Stimulated activated CD4-positive, alpha-beta T cell treated with anti-CD3 and anti-CD28 coated beads, Interleukin-1b, Interleukin-23, amount 100 ng/mL, for 4 hours (primary cell): ENCODE measurements at places on chromosomes 7 and 10.

DNA sequence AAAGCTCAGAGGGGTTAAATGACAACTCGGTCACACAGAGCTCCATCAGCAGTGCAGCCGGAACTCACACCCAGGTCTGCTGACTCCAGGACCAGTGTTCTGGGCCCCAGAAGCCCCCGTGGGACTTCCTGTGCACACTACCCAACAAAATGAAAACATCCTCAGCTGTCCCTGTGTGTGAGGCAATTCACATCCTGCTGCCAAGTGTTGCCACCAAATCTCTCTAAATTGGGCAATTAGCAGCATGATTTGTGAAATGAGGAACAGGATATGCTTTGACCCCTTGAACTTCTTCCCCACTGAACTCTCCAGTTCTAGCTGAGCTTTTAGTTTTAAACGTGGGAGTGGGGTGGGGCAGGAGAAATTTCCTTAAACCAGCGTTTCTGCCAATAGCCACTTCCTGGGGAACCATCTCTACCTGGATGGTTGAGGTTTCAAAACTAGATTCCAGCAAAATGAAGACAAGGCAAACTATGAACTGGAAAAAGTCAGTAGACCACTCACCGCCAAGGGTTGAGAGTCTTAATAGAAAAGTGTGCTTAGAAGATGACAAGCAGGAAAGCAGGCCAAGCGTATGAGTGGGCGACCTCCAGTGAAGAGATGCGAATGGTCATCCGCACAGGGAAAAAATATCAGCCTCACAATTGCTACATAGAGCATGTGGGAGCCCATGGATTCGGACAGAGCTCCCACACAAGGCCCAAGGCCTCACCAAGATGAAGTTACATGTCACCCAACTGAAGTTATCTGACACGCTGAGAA lies 51.9 kb upstream of the CHST15 start:
- DNase-seq = no peak

- DNase-seq = no peak
Measured at GRCh38 chr10:54614072-54614471, 187.0 kb downstream of the PCDH15 start.

- no peak for DNase-seq
Measured at GRCh38 chr7:97009753-97010732, 4.7 kb downstream of the DLX6 start.

DNA sequence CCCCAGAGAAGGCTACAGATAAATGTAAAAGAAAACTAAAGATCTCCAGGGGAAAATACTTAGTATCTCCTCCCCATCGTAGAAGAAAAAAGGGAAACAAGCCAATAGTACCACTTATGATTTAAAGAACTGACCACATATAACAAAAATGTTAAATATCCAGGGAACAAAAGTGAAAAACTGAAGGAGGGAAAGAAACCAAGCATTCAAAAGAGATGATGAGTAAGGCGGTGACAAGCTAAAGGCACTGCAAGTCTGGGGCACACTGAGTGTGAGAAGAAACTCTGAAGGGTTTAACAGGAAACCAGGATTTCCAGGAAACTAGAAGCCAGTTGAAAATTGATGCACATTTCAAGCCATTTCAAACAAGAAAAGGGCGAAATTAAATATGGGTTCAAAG lies 226.3 kb downstream of the AHR start:
- DNase-seq = no peak

DNA sequence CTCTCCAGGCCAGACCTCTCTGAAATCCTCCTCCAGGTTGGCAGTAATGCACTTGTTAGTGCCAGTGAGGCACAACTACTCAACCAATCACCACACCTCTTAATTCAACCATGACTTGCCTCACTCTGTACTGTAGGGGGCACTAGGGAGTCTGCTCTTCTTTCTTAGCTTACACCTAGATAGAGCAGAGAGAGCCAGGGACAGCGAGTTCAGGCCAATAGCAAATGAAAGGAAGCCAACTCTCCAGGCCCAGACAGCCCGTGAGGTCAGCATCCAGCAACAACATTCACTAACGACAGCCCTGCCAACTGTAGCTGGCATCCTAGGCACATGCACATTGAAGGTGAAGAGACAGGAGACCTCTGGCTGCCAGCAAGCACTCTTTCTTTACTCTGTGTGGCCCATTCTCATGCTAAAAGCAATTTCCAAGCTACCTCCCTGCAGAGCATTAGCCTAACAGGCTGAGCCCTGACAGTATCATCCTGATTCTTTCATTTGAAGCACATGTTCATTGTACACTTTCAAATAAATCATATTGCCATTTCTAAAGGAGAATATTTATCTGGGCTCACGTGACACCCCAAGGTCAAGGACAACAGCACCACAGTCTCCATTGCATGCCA lies 136.3 kb downstream of the DPY19L1 start:
- DNase-seq = no peak

- no peak for DNase-seq
Measured at GRCh38 chr7:24192053-24192452, 91.9 kb upstream of the NPY start.

DNA sequence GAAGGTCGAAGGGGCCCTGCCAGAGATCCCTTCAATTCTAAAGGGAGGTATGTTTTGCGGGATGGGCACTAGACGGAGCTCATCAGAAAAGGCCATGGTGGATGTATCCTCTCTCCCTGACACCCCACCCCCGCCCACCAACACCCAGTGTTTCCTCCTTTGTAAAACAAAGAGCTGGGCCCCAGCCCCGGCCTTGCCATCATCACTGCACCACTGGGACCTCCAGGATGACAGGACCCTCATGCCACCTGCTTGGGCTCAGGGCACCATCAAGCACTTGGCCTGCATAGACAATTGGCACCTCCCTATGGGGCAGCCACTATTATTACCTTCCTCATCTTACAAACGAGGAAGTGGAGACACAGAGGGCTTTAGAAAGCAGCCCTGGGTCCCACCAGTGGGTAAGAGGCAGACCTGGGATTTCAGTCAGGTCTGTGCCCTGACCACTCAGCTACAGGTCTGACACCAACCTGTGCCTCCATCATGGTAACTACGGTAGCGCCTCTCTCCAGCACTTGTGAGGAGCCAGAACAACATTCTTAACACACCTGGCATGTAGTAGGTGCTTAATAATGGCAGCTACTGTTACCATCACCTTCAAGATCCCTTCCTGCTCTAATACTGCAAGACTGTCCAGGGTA lies 2.0 kb downstream of the CALML3 start:
- DNase-seq = no peak
